ENCODE measurements at places on chromosomes 1 and 21.

DNA sequence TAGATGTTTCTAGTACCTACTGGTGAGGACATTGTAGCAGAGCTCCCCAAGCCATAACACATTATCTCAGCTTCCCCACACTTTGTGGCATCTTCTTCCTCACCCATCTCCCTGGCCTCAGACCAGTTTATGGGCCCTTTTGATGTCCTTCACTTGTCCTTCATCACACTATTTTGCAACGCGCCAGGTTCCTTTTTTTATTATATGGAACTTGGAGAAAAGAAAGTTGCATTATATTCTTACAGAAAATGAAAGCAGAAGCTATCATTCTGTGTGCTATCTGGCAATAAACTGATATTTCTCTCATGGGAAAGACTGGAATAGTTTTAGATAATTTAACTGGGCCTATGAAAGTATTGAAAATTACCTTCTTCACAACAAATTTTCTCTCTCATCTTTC, 196.9 kb upstream of the ETV3 start:
- no peak for DNase-seq

DNA sequence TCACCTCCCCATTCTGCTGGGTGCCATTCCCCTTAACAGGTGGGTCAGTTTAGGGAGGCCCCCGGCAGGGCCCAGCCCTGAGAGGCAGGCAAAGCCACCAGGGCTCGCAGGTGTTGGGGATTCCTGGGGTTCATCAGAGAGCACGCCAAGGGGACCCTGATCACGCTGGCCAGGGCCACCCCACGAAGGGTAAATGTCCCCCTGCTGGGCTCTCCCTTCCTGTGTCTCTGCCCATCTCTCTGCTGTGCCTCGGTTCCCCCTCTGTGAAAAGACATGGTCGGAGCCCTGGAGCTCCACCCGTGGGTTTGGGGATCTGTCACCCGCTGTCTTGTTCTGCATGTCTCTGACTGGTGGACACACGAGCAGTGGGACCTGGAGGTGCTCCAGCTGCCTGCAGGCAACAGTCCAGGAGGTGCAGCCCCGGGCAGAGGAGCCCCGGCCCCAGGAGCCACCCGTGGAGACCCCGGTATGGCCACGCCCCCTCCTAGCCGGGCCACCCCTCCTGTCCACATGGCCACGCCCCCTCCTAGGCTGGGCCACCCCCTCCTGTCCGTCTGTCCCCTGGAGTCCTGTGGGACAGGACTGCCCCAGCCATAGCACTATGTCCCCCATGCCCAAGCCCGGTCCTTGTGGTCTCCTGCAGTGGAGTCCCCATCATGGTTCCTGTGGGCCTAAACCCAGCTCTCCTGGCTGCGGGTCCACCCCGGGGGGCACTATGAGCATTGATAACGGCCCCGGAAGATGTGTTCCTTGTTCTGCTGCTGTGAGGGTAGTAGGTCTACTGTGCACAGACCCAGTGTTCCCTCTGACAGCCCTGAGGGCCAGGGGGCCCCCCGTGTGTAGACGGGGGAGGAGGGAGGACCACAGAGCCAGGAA, 6.5 kb downstream of the AIRE start:
- no peak for DNase-seq

DNA sequence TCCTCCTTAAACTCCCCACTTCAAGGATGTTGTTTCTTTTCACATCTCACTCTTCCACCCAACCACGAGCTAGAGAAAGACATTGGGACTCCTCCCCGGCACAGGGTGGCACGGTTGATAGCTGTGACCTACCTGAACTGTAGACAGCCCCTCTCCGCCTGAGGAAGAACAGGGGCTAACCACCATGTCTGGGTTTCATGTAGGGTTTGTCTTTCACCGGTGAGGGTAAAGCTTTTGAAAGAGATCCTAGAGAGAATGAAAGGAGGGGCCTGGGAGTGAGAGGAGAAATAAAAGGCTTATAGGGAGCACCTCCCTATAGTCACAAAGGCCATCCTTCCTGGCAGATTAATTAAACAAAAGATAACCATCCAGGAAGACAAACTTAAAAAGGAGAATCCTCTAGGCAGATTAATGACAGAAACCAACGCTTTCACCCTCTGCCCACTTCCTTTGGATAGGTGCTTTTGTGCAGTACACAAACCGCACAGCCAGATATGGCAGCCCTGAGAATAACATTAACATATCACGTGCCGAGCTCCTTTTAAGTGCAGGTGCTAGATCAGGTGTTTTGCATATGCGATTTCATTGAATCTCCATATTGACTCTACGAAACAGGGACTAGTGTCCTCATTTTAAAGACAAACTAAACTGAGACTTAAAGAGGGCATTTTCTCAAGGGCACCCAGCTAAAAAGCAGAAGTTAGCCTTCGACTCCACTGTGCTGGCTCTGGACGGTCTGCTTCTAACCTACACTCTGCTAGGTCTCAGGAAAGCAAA, 178.1 kb upstream of the RUNX1 start:
- peak; percentile 70 for DNase-seq

DNA sequence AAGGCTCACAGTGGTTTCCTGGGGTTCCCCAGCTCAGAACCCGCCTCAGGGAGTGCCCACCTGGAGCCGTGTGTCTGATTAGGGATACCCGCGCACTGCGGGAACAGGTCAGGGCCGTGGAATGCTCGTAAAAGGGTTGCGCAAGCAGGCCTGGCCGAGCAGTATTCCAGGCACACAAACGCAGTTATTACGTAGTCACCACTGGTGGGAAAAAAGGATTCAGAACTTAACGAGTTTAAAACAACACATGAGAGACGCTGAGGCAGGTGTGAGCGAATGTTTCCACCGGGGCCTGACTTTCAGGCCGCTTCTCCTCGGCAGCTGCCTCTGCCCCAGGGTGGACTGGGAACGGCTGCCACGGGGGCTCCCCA, 18.2 kb downstream of the PLCH2 start:
- no peak for DNase-seq

DNA sequence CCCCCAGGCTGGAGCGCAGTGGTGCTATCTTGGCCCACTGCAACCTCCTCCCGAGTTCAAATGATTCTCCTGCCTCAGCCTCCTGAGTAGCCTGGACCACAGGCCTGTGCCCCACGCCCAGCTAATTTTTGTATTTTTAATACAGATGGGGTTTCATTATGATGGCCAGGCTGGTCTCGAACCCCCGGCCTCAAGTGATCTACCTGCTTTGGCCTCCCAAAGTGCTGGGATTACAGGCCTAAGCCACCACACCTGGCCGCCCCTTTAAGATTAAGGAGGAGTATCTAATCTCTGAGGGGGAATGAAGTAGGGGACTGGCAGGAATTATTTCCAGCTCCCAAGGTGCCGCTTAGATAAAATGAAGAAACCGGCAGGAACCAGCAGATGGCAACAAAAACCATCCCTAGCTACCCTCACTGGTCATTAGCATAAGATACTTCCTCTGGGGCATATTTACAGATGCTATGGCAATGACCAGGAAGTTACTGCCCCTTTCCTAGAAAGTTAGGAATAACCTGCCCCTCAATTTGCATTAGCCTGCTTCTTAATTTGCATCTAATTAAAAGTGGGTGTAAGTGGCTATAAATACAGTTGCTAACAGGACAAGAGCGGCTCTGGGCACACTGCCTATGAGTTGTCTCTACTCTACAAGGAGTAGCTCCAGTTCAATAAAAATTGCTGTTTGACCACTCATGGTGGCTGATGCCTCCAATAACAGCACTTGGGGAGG, 7.1 kb upstream of the NSUN4 start:
- DNase-seq = no peak

DNA sequence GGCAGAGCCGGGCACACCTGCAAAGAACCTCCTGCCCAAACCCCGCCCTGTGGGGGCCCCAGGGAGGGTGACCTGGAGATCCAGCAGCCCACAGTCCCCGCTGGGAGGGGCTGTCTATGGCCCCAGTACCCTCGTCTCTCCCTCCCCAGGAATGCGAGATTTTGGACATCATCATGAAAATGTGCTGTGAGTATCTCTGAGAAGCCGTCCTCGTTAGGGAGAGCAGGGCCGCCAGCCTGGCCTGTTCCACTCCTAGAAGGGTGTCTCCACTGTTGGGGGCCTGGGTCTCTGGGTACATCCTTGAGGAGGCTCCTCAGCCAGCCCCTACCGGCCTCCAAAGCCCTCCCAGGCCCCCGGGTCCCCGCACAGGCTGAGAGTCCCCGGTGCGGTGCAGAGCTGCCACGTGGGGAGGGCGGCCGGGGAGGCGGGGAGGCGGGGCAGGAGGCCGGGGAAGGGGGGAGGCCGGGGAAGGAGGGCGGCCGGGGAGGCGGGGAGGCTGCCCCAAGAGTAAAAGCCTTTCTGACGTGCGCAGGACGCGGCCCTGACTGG, 18.7 kb downstream of the COL6A1 start:
- no peak for DNase-seq

DNA sequence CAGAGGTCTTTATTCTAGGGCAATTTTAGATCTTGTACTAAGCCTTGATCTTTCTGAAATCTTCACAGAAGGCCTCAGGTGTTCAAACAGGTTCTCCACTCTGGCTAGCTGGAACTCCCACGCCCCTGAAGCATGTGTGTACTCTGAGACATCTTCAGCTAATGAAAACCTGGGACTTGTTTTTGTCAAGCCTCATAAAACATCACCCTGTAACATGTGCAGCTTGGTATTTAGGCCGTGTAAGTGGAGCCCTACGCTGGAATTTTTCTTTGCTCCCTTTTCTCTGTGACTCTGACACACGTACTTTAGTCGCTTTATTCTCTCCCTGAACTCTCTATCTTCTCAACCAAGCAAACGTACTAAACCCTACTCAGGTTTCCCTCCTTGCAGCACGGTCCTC, 701.9 kb upstream of the ZP4 start:
- DNase-seq = no peak
